Activated naive CD8-positive, alpha-beta T cell treated with anti-CD3 and anti-CD28 coated beads, Interleukin-2, amount 10 ng/mL, durations not matched to agents 7 days and 5 days (primary cell): ENCODE measurements at places on chromosomes 3 and 15. TPM values are rescaled to one million over a fixed set of nuclear protein-coding genes. Genes with fewer than 3 reads are reported as not detected.
A peak's percentile ranks its signal among the peaks of the same experiment; 100 is the strongest.

Gene NISCH
- 125 TPM for total RNA-seq

Gene NR2E3
- total RNA-seq = not detected

Gene POU1F1
- not detected for total RNA-seq

Gene MAP1A
- 3.5 TPM for total RNA-seq

Gene C15orf39
- 45.9 TPM for total RNA-seq

Gene GOLGA8H
- total RNA-seq = 0.64 TPM

DNA sequence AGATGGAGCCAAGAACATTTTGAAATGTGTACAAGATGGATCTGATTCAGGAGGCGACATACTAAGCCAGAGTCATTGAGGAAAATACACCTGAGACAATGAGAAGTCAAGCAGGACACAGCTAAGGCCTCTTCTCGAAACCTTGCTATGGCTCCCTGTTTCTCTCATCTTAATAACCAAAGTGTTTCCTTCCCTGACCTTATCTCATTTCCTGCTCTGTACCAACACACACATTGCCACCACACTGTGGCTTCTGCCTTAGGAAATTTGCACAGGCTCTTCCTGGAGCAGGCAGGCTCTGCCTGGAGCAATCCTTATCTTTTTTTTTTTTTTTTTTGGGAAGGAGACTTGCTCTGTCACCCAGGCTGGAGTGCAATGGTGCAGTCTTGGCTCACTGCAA is 36.6 kb downstream of the OXSM start:
- peaks cover 10% of the 10 kb centered on the region for H3K4me1 ChIP-seq
- H3K27ac ChIP-seq = no peak overlapping the region
- H3K4me3 ChIP-seq = no peak overlapping the region
- DNase-seq = no peak

DNA sequence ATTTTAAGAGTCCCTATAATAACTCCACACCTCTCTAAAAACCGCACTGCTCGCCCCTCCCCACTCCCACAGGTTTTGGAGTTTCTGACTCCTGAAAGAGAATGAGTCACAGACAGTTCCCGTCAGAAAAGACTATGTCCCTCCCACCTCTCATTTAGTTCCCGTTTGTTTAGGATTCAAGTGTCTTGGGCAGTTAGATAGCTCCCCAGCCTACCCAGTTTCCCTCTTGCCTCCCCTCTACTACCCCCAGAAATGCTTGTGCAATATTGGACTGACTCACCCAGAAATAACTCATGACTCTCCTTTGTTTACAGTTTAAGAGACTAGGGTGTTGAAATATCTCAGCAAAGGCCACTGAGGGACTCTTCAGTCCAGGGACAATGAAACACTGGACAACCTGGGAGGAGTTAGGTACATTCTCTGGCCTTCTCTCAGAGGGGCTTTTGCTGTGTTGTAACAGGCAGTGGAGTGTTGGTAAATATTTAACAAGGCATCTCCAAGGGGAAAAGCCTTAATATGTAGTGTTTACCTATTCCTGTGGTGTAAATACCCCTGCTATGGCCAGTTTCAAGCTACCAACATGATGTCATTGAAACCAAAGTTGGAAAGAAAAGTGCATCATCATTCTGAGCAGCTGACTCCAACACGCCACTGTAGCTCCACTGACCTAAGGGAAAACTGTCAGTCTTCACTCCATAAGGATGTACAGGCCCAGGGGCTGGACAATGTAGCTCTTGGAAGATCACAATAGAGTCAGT is 96.1 kb upstream of the CHD2 start:
- no peak overlapping the region for H3K4me3 ChIP-seq
- no peaks in the 10 kb centered on the region for H3K27me3 ChIP-seq
- H3K4me1 ChIP-seq = peaks cover 19% of the 10 kb centered on the region

- H3K27me3 ChIP-seq = peaks cover 4% of the 10 kb centered on the region
- no peak overlapping the region for H3K27ac ChIP-seq
- H3K36me3 ChIP-seq = no peaks in the 10 kb centered on the region
- no peak overlapping the region for H3K4me3 ChIP-seq
- no peak for DNase-seq
Measured at GRCh38 chr3:178393824-178394223, 142.4 kb upstream of the KCNMB2 start.

- H3K4me1 ChIP-seq = peaks cover 11% of the 10 kb centered on the region
- H3K36me3 ChIP-seq = peaks cover 5% of the 10 kb centered on the region
- H3K4me3 ChIP-seq = no peak overlapping the region
Measured at GRCh38 chr3:48305396-48305795, 28.1 kb downstream of the SPINK8 start.

DNA sequence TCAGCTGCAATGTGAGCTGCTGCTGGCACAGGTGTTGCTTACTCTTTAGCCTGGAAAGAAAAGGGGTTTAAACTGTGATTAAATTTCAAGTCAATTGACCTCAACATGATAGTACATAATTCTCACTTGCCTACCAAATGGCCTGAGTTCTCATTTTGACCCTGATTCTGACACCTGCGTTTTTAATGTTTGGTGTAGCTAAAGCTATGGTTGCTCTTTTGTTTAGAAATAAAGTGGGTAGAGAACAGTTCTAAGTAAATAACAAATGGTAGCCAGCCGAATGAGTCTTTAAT is 100.8 kb upstream of the SOX2 start:
- no peaks in the 10 kb centered on the region for H3K4me1 ChIP-seq
- DNase-seq = no peak
- no peak overlapping the region for H3K4me3 ChIP-seq
- no peak overlapping the region for H3K27ac ChIP-seq

- no peaks in the 10 kb centered on the region for H3K36me3 ChIP-seq
- H3K4me3 ChIP-seq = no peak overlapping the region
- DNase-seq = no peak
- peaks cover 6% of the 10 kb centered on the region for H3K27me3 ChIP-seq
- no peak overlapping the region for H3K27ac ChIP-seq
Measured at GRCh38 chr3:194782698-194783404, 97.2 kb downstream of the FAM43A start.

- H3K27me3 ChIP-seq = no peaks in the 10 kb centered on the region
- H3K27ac ChIP-seq = no peak overlapping the region
- no peaks in the 10 kb centered on the region for H3K4me1 ChIP-seq
Measured at GRCh38 chr3:24390169-24391130, 104.2 kb downstream of the THRB start.

- no peaks in the 10 kb centered on the region for H3K4me1 ChIP-seq
- peaks cover 16% of the 10 kb centered on the region for H3K36me3 ChIP-seq
- no peak overlapping the region for H3K27ac ChIP-seq
- peak overlapping the region; percentile 22 for H3K4me3 ChIP-seq
Measured at GRCh38 chr3:9704347-9705322, 1.0 kb downstream of the CPNE9 start.

DNA sequence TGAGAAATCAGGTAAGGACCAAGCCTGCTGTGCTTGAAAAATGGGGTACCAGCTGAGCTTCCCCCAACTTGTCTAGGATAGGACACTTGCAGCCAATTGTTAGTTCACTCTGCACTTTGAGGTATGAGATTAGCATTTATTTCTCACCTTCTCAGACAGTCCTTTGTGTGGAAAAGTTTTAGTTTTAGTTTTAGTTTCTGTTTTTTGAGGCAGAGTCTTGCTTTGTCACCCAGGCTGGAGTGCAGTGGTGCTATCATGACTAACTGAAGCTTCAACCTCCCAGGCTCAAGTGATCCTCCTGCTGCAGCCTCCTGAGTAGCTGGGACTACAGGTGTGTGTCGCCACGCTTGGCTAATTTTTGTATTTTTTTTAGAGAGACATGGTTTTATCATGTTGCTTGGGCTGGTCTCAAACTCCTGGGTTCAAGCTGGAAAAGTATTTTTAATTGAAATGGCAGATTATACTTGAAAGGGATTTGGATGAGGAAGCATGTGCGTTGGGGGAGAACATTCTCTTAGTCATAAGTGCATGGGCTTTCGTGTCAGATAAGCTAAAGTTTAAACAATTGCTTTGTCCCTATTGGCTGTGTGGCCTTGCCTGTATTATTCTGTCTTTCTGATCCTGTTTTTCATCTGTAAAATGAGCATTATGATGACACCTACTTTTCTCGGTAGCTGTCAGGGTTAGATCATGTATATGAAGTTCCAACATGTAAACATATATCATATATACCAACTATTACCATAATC is 25.2 kb upstream of the CCK start:
- peaks cover 4% of the 10 kb centered on the region for H3K27me3 ChIP-seq
- H3K27ac ChIP-seq = no peak overlapping the region
- peaks cover 3% of the 10 kb centered on the region for H3K4me1 ChIP-seq
- H3K36me3 ChIP-seq = peaks cover 1% of the 10 kb centered on the region
- H3K4me3 ChIP-seq = no peak overlapping the region

DNA sequence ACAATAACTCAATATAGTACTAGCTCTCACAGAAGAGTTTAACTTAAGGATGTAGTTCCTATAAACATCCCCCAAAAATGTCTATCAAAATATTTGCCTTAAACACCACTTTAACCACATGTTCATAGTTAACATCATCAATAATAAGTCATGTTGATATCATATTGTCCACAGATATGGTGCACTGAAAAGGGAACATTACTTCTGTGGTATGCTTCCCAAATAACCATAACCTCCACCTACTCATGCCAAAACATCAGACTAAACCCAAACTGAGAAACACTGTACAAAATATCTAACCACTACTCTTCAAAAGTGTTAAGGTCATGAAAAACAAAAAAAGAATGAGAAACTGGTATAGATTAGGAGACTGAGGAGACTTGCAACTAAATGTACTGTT is 32.9 kb downstream of the SLC4A7 start:
- H3K36me3 ChIP-seq = peaks cover 16% of the 10 kb centered on the region
- no peak overlapping the region for H3K4me3 ChIP-seq
- no peaks in the 10 kb centered on the region for H3K27me3 ChIP-seq
- no peak for DNase-seq

- no peaks in the 10 kb centered on the region for H3K27me3 ChIP-seq
- H3K4me3 ChIP-seq = no peak overlapping the region
- H3K36me3 ChIP-seq = peaks cover 5% of the 10 kb centered on the region
- H3K4me1 ChIP-seq = no peaks in the 10 kb centered on the region
Measured at GRCh38 chr3:30256474-30256873, 349.9 kb upstream of the TGFBR2 start.

DNA sequence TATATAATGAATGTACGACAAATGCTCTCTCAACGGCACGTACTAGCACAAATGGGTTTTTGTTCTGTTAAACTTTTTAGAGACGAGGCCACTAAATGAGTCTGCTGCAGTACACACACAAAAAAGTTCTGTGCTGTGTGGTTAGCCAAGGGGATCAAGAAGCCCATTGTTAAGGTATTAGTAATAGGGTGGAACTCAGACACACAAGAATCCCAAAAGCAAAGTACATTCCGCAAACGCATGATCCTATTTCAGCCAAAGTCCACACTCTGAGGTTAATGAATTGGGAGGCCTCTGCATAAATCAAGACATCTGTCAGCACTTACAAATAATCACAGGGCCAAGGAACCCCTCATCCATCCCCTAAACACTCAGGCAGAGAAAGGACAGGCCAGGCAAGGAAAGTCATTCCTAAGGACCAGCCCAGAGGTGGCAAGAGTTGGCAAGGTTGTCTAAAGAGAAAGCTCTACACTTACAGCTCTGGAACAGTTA is 12.1 kb downstream of the OSBPL10 start:
- peaks cover 2% of the 10 kb centered on the region for H3K27me3 ChIP-seq
- H3K4me1 ChIP-seq = no peaks in the 10 kb centered on the region
- no peak overlapping the region for H3K27ac ChIP-seq
- DNase-seq = no peak

- no peak overlapping the region for H3K4me3 ChIP-seq
- no peaks in the 10 kb centered on the region for H3K36me3 ChIP-seq
- H3K27ac ChIP-seq = no peak overlapping the region
Measured at GRCh38 chr3:156252656-156253055, 132.3 kb downstream of the KCNAB1 start.

- no peak overlapping the region for H3K27ac ChIP-seq
- DNase-seq = no peak
- no peak overlapping the region for H3K4me3 ChIP-seq
- no peaks in the 10 kb centered on the region for H3K36me3 ChIP-seq
Measured at GRCh38 chr3:111481551-111481950, 60.4 kb upstream of the CD96 start.

DNA sequence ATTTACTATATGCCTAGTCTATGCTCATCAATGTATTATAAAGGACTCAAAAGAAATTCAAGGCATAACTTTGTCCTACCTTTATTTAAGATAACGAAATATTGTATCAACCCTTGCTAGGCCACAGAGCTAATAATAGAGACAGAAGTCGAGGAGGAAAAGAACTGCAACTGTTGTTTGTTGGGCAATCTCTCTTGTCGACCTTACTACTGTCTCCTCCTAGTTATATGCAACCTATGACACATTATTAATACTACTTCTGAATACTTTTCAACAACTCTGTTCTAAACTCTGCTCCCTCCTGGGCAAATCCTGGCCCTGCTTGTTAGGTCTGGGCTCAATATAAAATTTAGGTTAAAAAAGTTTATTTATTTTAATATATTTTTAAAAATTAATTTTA is 24.6 kb downstream of the SPPL2A start:
- no peaks in the 10 kb centered on the region for H3K27me3 ChIP-seq
- H3K4me3 ChIP-seq = no peak overlapping the region
- H3K36me3 ChIP-seq = peaks cover 8% of the 10 kb centered on the region
- H3K27ac ChIP-seq = no peak overlapping the region
- H3K4me1 ChIP-seq = no peaks in the 10 kb centered on the region
- DNase-seq = no peak

- peaks cover 29% of the 10 kb centered on the region for H3K4me1 ChIP-seq
- H3K36me3 ChIP-seq = peaks cover 16% of the 10 kb centered on the region
- H3K4me3 ChIP-seq = no peak overlapping the region
- no peaks in the 10 kb centered on the region for H3K27me3 ChIP-seq
Measured at GRCh38 chr3:171248426-171249111, 211.6 kb downstream of the TNIK start.

DNA sequence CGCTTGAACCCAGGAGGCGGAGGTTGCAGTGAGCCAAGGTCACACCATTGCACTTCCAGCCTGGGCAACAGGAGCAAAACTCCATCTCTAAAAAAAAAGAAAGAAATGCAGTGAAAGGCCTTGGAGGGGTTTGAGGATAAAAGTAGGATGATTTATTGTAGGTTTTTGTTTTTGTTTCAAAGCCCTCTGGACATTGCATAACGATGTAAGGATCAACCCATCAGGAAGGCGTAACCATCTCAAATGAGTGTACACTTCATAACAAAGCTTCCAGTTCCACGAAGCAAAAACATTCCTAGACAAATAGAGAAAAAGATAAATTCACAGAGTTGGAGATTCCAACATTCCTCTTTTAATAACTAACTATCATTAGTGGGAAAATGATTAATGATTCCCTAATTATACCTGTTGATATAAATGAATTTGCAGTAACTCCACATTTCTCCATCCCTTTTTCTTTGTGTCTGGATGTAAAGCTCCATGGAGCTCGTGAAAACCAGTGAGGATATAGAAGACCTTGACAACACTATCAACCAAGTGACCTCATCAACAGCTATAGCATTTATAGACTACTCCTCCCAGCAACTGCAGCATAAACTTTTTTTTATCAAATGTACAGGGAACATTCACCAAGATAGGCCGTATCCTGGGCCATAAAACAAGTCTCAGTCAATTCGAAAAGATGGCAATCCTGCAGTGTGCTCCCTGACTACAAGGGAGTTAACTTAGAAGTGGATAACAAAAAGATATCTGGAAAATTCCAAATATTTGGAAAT is 48.7 kb upstream of the PPP4R2 start:
- peaks cover 18% of the 10 kb centered on the region for H3K4me1 ChIP-seq
- no peak for DNase-seq
- no peaks in the 10 kb centered on the region for H3K27me3 ChIP-seq
- no peaks in the 10 kb centered on the region for H3K36me3 ChIP-seq
